Thymus (tissue), 14 donors: ENCODE measurements at places on chromosomes 2 and 18. TPM values are rescaled to one million over a fixed set of nuclear protein-coding genes. Genes with fewer than 3 reads are reported as not detected.

- DNase-seq = no peak
These were observed 134.0 kb upstream of the NCK2 start for GRCh38 chr2:105610576-105611332.

DNA sequence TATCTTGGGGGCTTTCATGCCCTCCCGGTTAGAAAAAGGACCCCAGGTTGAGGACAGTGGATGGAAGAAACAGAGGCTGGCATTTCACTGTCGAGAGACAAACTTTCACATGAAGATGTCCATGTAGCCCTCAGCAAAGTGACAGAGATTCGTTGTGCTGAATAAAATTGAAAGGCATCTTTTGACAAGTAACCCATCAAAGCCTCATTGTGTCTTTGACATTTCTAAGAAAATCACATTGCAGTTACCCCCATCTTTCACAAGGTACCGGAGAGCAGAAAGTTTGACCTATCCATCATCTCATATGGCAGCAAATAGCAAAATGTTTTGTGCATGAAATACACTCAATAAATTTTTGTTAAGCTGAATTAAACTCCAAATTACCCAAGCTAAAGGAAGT, 2.0 kb upstream of the MBP start:
- no peak for DNase-seq

DNA sequence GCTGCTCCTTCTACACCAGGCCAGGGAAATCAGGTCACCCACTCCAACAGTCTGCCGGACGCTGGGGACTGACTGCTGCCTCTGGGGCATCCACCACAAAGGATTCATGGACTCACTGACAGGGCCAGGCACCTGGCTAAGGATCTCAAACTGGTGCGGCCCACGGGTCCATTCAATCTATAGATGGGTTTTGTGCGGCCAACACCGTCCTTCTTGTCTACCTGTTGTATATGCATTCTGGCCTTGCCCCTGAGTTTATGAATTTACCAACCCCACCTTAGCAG, 10.9 kb upstream of the SLC20A1 start:
- no peak for DNase-seq

DNA sequence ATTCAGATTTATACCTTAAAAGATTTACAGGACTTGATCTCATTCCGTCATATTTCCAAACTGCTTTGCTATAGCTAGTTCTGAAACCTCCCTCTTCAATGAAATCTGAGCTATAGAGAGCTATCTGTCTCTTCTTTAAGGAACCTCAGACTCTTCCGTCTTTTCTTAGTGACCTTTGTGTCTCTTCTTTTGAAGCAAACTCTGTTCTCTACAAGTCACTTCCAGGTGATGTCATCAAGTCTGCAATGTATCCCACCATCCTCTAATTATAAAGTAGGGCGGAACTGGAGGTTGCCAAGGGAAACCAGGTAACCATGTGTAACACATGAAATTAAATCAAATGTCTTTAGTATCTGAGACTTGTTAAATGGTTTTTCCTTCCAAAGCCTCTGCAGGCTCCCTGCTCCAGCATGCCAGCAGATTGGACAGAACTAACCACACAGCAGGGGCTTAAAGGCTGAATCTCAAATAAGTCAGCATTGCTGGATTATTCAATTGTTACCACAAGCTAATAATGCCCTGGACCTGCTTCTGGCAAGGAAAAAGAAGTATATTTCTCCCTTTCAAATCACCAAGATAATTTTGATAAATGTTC, 41.2 kb upstream of the PEX13 start:
- no peak for DNase-seq

DNA sequence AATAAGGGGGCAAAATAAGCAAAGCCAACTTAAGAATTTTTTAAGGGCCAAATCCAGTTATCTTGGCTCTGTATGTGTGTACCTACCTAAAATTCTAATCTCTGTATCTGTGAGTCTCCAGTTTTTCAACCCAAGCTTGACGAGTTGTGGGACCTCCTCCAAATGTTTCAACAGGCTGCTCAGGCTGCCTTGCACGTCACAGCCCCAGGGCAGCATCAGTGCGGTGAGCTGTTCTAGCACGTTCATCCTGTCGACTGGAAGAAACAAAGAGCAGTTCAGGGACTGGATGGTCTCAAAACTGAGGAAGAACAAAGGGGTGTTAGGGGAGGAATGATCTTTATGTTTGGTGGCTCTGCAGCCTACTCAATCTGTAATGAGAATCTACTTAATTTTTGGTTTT, 29.4 kb downstream of the NLRC4 start:
- DNase-seq = no peak

DNA sequence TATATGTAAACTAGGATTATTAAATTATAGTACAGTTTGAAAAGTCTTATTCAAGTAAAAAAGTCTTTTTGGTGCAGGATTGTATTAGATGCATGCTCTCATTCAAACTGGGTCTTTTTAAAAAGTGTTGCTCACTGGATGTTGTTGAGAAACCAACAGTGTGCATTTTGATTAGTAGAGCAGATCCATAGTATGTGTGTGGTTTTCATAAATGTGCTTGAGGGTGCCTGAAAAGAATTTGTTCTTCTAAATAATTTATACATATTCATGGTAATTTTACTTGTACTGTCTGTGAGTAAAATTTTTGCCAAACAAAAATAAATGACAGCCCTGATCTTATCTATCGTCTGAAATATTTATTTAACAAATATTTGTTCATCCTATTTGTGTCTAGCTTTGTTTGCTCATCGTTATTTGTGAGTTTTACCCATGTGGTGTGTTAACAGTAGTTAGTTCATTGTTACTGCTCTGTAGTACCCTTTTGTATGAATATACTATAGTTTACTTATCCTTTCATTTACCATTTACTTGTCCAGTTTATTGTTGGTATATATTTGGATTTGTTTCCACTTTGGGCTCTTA, 50.4 kb downstream of the PTPN4 start:
- DNase-seq = no peak

DNA sequence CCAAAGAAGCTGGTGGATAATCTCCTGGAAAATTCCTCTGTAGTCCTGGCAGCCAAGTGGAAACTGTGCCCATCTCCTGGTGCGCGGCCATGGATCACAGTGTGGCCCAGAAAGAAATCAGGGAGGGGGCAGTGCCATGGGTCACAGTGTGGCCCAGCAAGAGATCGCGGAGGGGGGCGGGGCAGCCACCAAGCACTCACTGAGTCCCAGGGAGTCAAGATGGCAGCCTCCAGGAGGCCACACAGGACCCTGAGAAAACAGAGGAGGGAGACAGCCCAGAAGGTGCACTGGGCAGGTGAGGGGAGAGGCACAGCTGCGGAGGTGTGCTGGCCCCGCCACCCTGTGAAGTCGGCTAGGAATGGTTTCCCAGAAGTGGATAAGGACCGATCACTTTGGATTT, 8.1 kb upstream of the ATP6V1B1 start:
- no peak for DNase-seq

Gene CHRND
- 0.57 TPM for total RNA-seq

Gene ADAM17
- total RNA-seq = 14.0 TPM

GRCh38 chr2:63163161-63163820, 112.7 kb downstream of the OTX1 start:
- no peak for DNase-seq

Gene GTF2A1L
- total RNA-seq = 0.47 TPM

Gene WDR43
- 49.0 TPM for total RNA-seq

- no peak for DNase-seq
These were observed 95.2 kb upstream of the HS6ST1 start for GRCh38 chr2:128413718-128414341.

- DNase-seq = no peak
These were observed 19.9 kb downstream of the SIGLEC15 start for GRCh38 chr18:45845410-45845809.

Gene CNDP1
- total RNA-seq = 0.09 TPM

Gene OSR1
- 1.1 TPM for total RNA-seq

GRCh38 chr2:54456612-54457322, 640 bp downstream of the SPTBN1 start:
- no peak for DNase-seq

DNA sequence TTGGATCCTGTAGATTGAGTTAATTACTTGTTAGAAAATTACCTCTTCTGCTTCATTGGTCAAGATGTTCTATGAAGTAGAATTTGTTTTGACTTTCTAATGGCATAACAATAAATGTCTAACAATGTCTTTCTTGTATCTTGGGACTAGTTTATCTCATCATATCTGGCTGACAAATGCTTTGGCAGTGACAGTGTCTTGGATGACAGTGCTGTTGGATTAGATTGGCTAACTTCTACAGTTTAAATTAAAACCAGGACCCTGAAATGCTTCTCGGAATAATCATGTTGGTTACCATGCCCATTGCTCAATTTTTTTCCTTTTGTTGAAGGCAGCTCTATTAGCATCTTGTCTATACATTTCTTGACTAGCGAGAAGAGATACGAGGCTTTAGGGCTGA, 176.9 kb downstream of the PARD3B start:
- DNase-seq = no peak

Gene LRRTM1
- total RNA-seq = not detected

Gene UGT1A8
- 0.24 TPM for total RNA-seq

Gene ICOS
- total RNA-seq = 67.8 TPM

Gene UPP2
- total RNA-seq = not detected

Gene FTCDNL1
- 0.94 TPM for total RNA-seq

Gene TMEM247
- total RNA-seq = not detected

DNA sequence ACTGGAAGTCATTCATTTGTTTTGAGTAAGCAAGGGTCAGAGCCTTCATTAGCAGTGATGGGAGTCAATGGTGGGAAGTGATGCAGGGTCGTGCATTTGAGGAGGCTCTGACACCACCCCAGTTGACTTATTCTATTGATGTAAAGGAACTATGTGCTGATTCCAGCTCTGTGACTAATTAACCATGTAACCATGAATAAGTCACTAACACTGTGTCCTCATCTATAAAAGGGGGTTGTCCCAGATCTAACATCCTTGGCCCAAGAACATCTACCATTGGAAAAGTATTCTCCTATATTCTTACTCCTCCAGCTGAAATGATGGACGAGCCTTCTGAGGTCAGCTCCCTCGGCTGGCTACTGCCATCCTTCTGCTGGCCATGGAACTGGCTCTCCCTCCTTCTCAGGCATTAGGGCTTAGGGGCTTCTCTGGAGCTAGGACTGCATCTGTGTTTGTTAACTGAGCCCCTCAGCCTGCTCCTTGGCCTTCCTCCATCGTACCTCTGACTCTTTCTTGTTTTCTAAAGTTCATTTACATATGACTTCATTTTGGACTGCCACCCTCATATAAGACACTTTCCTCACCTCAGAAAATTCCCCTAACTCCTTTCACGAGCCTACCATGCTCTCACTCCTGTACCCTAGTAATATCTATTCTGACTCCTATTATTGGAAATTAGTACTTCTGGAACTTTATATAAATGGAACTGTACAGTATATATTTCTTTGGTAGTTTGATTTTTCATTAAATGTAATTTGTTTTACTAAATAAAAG, 115.5 kb downstream of the KCTD1 start:
- no peak for DNase-seq

GRCh38 chr2:177599956-177600355, 207.4 kb downstream of the AGPS start:
- no peak for DNase-seq

DNA sequence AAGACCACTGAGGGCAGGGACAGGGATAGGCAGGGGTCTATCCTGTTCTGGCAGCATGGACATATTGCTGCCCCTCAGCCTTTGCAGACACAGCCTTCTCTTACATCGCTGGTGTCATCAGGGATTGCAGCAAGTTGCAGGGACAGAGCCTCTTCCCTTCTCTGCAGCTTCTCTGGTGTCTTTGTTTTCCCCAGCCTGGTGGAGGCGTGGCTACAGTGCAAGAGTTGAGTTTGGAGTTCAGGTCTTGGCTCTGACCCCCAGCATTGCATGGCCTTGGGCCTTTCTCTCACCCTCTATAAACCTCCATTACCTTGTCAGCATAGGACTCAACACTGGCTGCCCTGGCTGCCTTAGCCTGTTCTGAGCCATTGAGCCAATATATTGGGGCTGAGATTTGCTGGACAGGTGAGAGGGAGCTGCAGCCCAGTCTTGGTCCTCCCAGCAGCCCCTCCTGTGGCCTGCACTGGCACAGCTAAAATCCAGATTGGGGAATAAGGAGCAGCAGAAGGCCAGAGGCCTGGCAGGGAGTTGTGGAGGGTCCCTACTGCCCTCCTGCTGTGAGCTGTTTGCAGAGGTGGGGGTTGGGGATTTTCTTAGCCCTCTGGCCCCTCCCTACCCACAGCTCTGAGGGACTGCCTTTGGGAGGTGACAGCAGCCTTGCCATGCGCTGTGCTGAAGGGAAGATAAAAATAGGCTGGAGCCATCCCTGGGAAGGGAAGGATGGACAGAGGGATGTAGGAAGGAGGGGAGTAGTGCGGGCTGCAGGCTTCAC, 22.8 kb downstream of the EHD3 start:
- no peak for DNase-seq

DNA sequence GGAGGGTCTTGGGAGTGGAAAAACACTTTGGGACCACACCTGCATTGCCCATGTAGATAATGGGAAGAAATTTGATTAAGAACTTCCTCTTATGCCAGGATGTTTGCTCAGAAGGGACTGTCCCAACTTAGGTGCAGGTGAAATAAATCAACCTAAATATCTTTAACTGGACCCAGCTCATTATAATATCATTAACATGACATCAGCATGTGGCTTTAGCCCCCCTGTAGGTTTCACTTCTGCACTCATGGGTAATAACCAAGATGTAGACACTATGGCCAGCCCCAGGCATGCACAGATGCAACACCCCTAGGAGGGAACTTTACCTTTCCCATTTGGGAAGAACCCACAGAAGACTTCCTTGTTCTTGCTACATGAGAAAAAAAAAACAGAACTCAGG, 227.4 kb upstream of the ZNF804A start:
- DNase-seq = no peak

- DNase-seq = no peak
These were observed 128.5 kb downstream of the COPS8 start for GRCh38 chr2:237214030-237214675.

DNA sequence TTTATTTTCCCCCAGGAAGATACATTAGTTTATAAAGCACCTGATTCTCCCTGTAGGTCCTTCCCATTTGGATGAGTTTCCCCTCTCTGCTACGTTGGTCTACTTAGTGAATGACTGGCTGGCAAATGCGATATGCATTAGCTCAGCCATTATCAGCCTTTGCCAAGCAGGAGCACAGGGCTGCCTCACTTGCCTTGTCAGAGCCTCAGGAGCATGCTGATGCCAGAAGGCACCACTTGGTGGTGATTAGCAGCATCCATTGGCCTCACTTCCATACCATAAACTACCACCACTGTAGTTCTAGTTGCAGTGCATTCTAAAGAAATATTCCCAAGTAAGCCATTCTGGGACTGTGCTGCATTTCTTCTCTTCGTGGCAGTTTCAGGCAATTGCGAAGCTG, 442.8 kb upstream of the CHST9 start:
- DNase-seq = no peak
